ENCODE measurements at places on chromosomes 1 and 21.

DNA sequence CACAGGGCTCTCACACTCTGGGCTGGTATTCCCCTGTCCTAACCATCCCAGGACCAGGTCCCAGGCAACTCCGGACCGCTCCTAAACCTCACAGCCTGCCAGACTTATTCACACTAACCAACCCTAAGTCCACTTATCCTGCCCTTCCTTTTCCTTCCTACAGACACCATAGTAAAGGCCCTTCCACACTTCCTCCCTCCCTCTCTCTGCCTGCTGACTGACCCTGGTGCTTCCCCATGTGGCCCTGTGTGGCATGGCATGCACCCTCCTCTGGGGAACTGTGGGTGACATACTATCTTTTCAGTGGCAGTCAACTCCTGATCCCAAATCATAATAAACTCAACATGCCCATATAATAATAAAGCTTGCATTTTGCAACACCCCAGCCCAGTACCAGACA lies 155.1 kb upstream of the DNAH14 start:
- no peak for DNase-seq

DNA sequence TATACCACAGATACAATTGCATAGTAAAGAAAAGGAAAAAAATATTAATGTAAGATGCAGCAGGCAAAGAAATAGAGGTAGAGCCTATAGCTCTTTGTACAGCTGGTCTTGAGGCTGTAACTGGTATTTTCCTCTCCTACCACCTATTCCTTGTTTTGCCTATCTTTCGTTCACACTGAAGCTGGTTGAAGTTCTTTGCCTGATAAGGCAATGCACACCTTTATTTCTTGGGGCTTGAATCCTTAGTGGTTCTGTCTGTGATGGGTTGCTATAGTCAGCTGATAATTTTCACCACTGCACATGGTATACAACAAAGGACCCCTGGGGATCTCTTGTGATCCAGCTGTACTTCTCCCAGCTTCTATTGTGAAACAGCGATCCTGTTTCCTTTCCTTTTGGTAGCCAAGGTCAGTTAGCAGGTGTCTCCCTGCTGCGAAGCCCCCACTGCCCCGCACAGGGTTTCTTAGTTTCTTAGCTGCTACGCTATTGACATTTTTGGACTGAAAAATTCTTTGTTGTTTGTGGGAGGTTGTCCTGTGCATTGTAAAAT lies 9.9 kb upstream of the TSNAX start:
- DNase-seq = no peak

GRCh38 chr1:22941257-22941656 lies 31.4 kb downstream of the LACTBL1 start:
- no peak for DNase-seq

DNA sequence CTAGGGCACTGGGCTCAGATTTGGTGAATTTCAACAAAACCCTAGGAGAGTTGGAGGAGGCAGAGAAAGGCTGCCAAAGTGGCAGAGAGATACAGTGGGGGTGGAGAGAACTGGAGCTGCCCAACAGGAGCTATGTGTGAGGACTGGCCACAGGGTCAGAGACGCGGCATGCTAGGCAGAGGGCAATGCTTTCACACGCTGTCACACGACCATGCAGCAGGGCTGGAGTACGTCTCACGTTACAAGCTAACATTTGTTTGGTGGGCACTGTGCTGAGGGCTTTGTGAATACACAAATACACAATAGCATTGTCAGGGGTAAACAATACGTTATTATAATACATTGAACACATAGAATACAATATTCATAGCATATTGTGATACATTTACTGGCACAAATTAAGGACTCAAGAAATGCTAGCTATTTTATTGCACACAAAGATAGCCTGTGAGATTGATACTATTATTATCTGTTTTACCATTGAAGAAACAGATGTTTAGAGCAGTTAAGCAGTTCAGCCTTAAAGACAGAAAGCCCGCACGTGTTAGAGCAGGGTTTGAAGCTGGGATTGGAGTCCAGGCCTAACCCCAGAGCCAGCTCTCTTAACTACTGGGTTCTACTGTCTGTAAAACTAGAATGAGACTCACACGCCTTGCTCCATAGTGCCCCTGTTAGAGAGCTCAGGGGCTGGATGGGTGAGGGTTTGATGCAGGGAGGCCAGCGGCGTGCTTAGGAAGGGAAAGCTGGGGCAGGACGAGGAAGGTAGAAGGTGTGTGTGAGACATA lies 4.5 kb downstream of the RAB7B start:
- DNase-seq = no peak

DNA sequence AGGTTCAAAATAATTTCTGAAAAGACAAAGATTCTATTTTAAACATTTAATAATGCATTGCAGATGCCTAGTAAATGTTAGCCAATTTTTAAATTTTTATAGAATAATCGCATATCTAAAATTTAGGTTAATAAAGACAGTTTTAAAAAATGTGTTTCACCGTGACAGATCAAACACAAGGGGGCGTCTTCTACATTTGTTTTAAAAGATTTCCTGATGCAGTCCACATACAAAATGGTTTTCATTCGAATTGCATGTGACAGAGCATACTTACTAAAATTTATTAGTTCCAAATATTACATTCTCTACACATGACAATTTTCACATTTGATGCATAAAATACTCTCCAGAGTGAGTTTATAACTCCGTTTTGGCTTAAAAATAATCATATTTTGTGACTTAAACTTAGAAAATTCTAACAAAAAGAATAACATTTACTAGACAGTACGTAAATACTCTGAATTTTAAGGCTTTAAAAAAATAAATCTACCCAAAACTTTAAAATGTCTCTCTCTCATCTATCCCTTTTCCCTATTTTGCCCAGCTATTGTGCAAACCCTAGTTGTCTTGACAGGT lies 75.5 kb downstream of the ADAMTS1 start:
- no peak for DNase-seq

GRCh38 chr1:2082064-2082463 lies 31.9 kb downstream of the PRKCZ start:
- no peak for DNase-seq

DNA sequence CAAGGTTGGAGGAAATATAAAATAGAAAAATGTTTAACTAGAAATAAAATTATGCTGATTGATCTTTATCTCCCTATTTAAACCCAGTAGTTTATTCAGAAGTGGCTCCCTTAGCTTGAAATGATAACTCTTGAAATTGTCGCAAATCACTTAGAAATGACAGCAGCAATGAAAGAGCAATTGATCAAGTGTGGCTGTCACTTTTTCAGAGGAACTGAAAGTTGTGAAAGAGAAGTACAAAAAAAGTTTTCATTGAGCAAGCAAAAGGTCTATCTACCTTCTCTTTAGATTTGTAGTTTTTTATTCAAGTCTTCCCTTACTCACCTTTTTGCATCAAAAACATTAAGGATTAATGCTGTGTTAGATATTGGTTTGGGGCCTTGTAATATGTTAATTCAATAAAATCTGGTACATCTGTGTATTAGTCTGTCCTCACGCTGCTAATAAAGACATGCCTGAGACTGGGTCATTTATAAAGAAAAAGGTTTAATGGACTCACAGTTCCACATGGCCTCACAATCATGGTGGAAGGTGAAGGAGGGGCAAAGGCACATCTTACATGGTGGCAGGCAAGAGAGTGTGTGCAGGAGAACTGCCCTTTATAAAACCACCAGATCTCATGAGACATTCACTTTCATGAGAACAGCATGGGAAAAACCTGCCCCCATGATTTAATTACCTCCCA lies 48.3 kb downstream of the LRRC8C start:
- no peak for DNase-seq

GRCh38 chr1:56441601-56442000 lies 137.8 kb downstream of the PLPP3 start:
- DNase-seq = no peak

GRCh38 chr1:174883409-174883808 lies 116.3 kb upstream of the CACYBP start:
- DNase-seq = no peak

Measured in sigmoid colon (tissue), 7 donors.